ENCODE measurements at places on chromosomes 11 and 22.
A peak's percentile ranks its signal among the peaks of the same experiment; 100 is the strongest.

DNA sequence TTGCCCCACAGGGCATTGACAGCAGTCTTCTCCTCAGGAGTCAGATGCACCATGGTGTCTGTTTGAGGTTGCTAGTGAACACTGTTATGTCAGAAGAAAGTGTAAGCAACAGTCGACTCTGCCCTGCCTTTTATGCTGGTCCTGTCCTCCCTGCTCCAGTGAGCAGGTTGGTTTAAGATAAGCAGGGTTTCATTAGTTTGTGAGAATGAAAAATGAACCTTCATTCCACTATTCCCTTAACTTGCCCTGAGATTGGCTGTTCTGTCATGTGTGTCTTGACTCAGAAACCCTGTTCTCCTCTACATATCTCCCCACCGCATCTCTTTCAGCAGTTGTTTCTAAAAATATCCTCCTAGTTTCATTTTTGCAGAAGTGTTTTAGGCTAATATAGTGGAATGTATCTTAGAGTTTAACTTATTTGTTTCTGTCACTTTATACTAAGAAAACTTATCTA, at the start of gene HBD:
HBD (minus strand) TSS at position 103 of the 454 bp plus-strand sequence; CDS start at position 53, 50 bp downstream.
- no peak for DNase-seq

GRCh38 chr11:122085264-122085663, 30.8 kb downstream of the BLID start:
- no peak for DNase-seq

DNA sequence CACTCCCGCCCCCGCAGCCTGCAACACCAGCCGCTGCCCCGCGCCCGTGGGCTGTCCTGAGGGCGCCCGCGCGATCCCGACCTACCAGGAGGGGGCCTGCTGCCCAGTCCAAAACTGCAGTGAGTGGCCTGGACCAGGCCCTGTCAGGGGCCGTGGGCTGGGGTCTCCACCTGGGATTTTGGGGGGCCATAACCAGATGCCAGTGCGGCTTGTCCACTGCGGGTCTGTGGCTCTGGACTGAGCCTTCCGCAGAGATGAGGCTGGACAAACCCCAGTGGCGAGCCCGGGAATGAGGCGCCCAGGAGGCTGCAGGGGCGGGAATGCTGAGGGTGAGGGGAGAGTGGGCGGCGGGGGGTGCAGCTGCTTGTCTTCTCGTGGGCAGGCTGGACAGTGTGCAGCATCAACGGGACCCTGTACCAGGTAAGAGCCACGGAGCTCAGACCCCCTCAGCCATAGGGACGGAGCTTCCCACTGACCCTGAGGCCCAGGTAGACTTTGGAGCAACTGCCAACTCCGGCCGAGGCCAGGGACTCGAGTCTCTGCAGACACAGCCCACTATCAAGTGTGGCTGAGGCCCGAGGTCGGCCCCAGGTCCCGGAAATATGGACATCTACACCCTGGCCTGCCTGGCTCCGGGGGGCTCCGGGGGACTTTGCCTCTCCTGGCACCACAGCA, 24.8 kb upstream of the MUC5B start:
- peak; percentile 3 for DNase-seq

DNA sequence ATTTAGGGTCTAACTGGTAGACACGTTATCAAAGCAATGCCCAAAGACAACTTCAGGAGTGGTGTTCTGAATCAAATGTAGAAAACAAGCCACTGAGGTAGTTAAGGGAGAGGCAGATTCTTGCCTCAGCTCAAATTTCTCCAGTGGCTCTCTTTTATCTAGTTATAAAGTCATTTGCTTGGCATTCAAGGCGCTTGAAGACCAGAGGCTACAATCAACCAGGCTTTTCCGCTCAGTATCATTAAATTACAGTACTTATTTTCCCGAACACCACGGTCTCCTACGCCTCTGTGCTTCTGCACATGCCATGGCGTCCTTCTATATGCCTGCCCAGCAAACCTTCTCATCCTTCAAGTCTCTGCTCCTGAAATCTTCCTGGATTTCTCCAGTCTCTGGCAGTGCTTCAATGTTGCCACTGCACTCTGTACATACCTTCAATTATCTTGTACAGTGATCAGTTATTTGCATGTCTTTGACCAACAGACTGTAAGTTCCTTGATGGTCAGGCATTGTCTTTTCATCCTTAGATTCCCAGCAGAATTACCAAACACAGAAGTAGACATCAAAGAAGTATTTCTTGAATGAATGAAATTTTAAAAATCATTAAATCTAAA, 1.4 kb downstream of the POGLUT3 start:
- DNase-seq: no peak

DNA sequence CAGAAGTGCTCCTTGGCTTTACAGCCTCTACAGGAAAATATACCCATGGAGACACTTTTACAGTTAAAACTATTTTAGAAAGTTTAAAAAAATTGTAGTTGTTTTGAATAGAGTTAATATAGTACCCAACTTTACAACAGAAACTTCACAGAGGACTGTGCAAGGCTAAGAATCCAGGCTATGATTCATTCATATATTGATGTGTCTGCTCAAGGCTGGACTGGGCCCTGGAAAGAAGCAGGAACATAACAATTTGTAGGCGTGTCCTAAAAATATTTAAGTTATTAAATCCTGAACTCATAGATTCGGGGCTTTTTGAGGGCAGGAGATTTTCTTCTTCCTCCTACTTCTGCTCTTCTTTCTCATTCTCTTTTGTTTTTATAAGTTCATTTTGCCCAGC, 291.5 kb upstream of the CCDC179 start:
- no peak for DNase-seq

DNA sequence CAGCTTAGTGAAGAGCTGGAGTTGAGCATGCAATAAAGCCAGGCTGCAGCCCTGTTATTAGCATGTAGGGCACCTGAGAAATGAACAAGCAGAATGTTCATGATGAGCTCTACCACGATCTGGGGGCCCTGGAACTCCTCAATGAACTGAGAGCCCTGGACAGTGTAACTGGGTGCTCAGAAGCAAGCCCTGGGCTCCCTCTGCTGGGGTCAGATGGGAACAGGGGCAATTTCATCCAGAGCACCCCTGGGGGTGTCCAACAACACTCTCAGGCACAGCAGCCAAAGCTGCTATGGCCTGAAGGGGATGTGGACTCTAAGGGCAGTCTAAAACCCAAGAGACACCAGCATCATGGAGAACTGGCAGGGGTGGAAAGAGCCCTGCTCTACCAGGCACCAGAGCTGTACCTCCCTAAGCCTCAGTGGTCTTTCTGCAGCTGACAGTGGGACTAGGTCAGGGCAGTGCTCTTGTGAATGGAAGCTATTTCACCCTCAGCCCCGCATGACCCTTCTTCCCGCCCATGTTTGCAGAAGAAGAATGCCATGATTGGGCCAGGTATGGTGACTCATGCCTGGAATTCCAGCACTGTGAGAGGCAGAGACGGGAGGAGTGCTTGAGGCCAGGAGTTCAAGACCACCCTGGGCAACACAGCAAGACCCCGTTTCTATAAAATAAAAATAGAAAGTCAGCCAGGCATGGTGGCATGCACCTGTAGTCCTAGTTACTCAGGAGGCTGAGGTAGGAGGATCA, 28.9 kb downstream of the THOC5 start:
- no peak for DNase-seq

DNA sequence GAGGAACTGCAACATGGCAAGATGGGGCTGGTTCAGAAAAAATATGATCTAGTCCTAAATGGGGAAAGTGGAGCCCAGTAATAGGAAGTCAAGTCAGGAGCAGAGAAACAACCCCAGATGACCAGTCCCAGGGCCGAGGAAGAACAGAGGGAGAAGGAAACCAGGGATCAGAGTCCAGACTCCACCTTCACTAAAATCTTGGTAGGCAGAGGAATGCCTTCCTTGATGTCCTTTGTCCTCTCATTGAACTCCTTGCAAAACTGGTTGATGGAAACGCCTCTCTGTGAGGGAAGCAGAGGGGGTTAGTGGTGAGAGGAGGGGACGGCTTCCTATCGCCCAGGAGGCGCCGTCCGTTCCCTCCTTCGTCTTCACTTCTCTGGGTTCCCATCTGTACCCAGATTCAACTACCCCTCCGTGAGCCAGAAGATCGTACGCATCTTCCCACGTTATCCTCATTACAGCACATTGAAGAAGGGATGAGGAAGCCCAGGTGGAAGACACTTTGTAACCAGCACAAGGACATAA, 607 bp downstream of the MRPL11 start:
- DNase-seq: no peak

- DNase-seq: no peak
Observed at GRCh38 chr11:60840470-60841430, 1.2 kb upstream of the CCDC86 start.

GRCh38 chr11:119797736-119798135, 68.7 kb upstream of the NECTIN1 start:
- DNase-seq: no peak

- DNase-seq: no peak
Observed at GRCh38 chr22:18968011-18968749, 32.1 kb upstream of the PRODH start.

DNA sequence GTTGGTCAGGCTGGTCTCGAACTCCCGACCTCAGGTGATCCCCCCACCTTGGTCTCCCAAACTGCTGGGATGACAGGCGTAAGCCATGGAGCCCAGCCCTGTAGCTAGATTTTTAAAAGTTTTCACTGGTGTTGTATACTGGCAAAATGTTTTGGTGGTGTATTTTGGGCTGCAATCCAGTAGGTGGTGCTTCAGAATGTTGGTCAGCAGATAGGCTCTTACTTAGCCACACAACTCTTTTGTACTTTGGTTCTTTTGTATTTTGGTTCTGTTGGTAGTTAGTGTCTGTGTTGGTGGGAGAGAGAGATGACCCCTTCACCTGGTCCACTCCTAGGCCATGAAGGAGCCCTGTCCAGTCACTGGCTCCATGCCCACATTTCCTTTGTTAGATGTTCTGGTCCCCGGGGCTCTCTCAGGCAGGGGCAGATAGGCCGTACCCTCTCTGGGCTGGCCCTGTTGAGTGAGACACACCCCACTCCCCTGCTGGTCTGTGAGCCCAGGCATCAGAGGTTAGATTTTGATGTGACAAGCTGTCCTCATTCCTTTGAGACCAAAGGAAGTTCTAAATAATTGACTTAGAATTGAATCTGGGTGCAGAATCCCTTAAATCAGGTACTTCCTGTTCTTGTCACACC, 123.8 kb downstream of the DDX10 start:
- DNase-seq: peak; percentile 13

GRCh38 chr11:74478877-74479731, 11.8 kb upstream of the KCNE3 start:
- DNase-seq: no peak

DNA sequence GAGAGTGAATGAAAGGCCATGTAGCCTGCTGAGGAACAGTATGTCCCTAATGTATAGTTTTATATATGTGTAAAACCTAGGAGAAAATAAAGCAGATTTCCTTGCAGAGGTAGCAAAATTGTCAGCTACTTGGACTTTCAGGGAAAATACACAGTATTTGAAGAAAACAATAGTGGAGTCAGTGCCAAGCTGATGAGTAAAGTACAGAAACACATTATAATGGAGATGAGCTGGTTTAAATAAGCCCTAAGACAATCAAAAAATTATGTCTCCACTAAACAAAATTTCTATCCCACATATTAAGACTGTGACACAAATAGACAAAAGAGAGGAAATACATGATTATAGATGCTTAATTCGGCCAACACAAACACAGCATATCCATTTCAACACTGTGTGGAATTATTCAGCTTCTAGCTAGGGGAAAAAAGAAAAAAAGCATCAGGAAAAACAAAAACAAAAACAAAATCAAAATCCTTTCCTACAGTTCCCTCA, 75.9 kb downstream of the MAML2 start:
- no peak for DNase-seq
